Dermis microvascular lymphatic vessel endothelial cell (primary cell): ENCODE measurements at places on chromosomes 1 and 21. TPM values are rescaled to one million over a fixed set of nuclear protein-coding genes. Genes with fewer than 3 reads are reported as not detected.
A peak's percentile ranks its signal among the peaks of the same experiment; 100 is the strongest.

TEX38 gene
- not detected in 2 replicates for total RNA-seq

GSTM3 gene
- 39.4 and 61.2 TPM in 2 replicates for total RNA-seq

CSTB gene
- 15.4 and 17.6 TPM in 2 replicates for total RNA-seq

TRAF5 gene
- 10.0 and 16.7 TPM in 2 replicates for total RNA-seq

FHAD1 gene
- total RNA-seq, result under 0.01 and 0.13 TPM in 2 replicates

ZNF683 gene
- total RNA-seq, result not detected in 2 replicates

DR1 gene
- 13.0 and 16.2 TPM in 2 replicates for total RNA-seq

HTR6 gene
- total RNA-seq, result under 0.01 and 0.13 TPM in 2 replicates

CRYBG2 gene
- total RNA-seq, result 0.25 and 0.51 TPM in 2 replicates

CD1E gene
- total RNA-seq, result not detected in 2 replicates

RIIAD1 gene
- total RNA-seq, result not detected in 2 replicates

C1orf116 gene
- not detected in 2 replicates for total RNA-seq

- DNase-seq, result peak; percentile 34
These were observed 78.6 kb downstream of the IVNS1ABP start for GRCh38 chr1:185238447-185238846.

DNA sequence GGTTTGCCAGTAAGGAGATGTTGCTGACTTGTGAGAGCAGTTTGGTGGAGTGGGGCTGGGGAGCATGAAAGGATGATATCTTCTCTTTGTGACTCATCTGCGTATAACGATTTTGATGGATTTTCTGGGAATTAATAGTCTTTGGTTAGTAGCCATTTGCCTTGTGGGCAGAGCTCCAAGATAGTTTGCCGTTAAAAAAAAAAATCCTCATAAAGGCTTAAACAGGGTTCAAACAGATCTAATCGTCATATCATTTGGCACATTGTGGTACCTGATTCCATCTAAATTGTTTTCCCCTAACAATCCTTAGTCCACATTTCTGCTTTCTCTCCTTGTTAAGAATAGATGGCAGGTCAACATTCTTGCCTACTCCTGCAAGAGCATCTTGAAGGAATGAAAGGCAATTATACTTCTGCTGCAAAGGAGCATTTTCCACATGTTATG lies 168.0 kb downstream of the PPP1R12B start:
- no peak for DNase-seq

DNA sequence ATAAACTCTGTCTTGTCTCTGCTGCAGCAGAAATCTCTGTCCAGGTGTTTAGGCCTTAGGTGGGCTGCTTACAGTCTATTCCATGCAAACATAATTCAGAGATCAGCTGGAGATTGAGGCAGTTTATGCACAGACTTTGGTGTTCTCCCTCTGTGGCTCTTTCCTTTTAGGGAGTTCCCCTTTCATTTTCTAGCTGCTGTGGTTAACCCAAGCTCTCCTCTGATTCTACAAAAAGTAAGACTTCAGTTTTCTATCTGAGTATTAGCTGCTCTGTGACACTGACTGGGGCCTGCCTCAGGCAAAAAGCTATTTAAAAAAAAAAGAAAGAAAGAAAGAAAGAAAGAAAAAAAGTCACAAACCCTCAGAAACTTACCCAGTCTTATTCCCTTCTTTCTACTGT lies 211.1 kb downstream of the CAMTA1 start:
- DNase-seq, result no peak

- peak; percentile 76 for DNase-seq
These were observed 124.8 kb downstream of the AK5 start for GRCh38 chr1:77406661-77407060.

DNA sequence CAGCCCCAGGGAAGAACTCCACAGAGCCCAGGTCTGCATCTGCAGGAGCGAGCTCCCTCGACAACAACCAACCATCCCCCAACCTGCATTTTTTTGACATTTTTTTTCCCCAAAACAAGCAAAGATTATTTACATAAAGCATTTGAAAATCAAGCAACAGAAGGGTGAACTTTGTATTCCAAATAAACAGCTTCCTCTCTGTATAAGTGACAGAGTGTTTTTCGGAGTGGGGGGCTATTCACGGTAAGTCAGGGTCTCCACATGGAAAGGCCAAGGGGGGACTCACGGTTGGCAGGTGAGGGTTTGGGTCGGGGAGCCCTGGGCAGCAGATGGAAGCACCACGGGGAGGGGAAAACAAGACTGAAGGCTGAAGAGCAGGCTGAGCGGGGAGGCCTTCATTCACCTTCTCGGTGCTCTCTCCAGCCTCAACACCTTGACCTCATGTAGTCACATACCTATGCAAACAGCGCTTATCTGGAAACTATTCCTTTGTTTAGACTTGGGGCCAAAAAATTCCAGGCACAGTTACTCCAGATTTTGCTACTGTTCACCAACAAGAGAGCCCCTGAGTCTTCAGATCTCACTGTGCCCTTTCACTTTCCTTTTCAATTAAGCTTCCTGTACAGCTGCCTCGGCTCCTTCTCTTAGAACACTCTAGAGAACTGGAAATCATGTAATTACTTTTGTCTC lies 27.6 kb downstream of the C2CD2 start:
- peak; percentile 12 for DNase-seq

DNA sequence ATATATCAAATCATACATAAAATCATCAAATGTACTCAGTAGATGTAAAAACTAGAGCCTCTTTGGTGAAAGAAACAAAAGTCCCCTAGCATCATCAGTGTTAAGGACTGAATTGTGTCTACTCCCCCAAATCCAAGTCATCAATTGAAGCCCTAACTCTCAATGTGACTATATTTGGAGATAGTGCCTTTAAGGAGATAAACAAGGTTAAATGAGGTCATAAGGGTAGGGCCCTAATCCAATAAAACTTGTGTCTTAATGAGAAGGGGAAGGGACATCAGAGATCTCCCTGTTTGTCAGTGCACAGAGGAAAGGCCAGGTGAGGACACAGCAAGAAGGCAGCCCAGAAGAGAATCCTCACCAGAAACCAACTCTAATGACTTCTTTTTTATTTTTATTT lies 33.5 kb downstream of the USP24 start:
- no peak for DNase-seq

GRCh38 chr1:5895446-5896406 lies 96.5 kb downstream of the NPHP4 start:
- DNase-seq, result no peak

DNA sequence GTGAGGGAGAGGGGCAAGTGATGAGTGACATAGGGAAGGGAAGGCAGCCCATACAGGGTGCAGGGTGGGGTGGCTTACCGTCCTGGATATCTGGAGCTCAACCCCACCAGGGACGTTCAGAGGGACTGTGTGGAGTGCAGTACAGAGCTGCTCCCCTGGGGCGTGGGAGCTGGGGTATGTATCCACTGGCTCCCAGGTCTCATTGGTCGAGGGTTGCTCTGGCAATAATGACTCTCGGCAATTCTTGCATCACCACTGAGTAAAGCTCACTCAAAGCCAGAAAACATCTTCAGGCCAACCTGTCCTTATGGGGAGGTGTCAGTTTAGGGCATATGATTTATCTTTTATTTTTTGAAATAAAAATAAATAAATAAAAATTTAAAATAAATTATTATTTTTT lies 43.2 kb upstream of the RUNX3 start:
- DNase-seq, result no peak

DNA sequence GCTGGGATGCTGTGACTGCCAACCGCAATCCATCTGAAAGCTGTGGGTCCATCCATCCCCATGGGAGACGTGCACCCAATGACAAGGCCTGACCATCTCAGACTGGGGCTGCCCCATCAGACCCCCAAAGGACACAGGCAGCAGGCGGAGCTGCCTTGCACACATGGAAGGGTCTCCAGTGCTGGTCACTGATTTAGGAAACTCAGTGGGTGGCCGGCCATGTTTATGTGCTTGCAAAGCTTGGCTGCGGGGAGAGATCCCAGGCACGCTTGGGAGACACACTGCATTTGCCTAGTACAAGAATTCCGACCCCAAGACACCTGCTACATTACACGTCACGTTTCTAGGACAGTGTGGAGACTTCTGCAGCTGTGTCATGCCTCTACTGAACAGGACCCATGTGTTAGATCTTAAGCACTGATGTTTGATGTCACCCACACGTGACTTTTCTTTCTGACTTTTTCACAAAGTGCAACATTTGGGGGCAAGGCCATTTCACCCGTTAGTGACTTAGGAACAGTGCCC lies 181.4 kb downstream of the CLIC6 start:
- no peak for DNase-seq

- DNase-seq, result no peak
These were observed 16.2 kb downstream of the FOXO6 start for GRCh38 chr1:41377397-41377796.

GRCh38 chr21:36508948-36509347 lies 29.0 kb upstream of the CLDN14 start:
- DNase-seq, result no peak

- no peak for DNase-seq
These were observed 30.0 kb downstream of the ARHGEF10L start for GRCh38 chr1:17569200-17570139.

DNA sequence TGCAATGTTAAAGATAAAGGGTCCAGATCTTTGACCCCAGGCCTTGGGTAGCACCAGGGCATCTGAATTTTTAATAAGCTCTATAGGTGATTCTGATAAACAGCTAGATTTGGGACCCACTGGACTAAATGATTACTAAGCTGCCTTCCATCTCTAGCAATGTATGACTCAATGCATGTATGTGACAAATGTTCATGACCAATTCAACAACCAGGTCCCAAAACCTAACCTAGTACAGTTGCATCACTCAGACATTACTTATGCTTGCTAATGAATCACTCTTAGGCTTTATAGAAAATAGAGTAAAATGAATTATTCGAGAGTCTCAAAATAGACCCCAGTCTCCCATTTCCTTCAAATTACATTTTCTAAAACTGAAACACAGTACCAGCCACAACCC lies 35.5 kb downstream of the RCAN1 start:
- DNase-seq, result no peak

- DNase-seq, result no peak
These were observed 149.4 kb downstream of the ELAVL4 start for GRCh38 chr1:50257940-50258685.

GRCh38 chr1:230778916-230779590 lies 31.9 kb downstream of the CAPN9 start:
- peak; percentile 16 for DNase-seq

GRCh38 chr21:35791541-35792325 lies 268.6 kb downstream of the SETD4 start:
- no peak for DNase-seq

GRCh38 chr1:161098210-161099068 lies at the start of gene KLHDC9:
TSS of gene KLHDC9 (plus strand) at chr1:161098361. CDS start at chr1:161098536, 175 bp downstream.
- peak; percentile 79 for DNase-seq

DNA sequence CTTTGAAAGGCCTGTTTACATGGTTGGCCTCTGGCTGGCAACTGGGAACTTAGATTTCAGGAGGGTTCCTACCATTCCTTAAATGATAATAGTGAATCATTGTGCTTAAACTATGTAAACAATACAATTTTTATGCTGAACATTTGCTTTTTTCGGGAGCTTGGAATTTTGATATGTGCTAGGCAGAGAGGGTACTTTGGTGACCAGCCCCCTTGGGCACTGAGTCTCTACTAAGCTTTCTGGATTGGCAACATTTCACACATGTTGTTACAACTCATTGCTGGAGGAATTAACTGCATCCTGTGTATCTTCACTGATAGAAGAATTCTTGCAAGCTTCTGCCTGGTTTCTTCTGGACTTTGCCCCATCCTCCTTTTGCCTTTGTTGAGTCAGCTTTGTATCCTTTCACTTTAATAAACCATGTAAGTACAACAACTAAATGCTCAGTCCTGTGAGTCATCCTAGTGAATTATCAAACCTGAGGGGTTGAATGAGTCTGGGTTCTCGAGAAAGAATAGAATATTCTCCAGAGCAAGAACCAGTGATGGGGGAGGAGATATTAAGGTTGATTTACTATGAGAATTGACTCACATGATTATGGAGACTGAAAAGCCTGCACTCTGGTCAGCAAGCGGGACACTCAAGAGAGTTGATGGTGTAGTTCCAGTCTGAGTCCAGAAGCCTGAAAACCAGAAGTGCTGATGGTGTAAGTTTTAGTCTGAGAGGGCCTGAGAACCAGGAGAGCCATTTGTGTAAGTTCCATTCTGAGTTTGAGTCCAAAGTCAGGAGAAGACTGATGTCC lies 3.1 kb upstream of the SLC16A4 start:
- DNase-seq, result peak; percentile 7

DNA sequence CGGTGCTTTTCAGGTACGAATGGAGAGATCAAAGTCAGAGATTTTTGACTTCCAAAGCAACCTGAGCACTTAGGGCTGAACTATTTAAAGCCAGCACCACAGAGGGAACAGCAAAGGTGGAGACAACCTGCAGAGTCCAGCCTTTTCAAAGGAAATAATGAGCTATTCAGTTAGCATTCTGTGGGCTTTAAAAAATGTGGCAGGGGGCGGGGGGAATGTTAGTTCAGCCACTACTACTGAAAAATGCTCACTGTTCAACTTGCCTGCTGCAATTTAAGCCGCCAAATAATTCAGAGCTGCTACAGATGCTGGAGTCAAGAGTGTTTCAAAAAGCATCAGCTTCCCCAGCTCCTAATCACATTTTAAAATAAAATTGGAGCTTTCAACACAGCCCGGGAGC lies 473.3 kb upstream of the PLXNA2 start:
- no peak for DNase-seq

DNA sequence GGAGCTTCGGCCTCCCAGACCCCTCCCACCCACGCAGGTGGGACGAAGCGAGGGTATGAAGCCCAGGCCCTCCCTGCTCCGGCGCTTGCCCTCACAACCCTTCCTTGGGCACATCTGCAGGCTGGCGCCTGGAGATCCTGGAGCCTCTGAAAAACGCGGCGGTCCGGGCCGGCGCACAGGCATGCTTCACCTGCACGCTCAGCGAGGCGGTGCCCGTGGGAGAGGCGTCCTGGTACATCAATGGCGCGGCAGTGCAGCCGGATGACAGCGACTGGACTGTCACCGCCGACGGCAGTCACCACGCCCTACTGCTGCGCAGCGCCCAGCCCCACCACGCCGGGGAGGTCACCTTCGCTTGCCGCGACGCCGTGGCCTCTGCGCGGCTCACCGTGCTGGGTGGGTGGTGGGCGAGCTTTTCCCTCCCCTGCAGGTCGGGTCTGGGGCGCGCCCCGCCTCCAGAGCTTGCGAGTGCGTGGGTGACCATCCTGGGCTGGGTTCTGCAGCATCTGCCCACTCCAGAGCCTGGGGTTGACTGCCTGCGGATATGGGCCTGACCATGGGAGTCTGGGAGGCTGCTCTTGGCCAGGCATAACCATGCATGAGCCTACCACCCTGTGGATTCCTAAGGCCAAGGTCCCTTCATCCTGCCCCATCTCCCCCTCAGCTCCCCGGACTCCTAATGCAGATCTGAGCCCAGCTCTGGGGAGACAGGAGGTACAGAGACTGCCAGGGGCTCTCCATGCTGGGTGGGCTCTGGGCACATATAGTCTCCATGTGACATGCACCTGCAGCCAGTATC lies 89.8 kb downstream of the TRIM11 start:
- DNase-seq, result no peak

DNA sequence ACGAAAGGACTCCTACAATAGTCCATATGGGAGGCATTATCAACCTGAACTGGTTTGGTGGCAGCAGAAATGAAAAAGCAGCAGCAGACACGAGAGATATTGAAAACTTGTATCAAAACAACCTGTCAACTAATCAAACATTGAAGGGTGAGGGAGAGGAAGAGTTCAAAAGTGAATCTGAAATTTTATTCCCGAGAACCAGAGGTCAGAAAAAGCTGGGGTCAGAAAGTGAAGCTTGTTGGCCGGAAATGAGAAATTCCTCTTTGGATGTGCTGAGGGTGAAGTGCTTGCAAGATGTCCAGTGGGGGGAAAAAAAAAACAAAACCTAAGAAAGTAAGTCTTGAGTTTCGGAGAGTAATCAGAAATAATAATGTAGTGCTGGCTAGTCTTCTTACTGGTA lies 1.9 kb upstream of the C4BPA start:
- no peak for DNase-seq
